ENCODE measurements at places on chromosomes 4 and X.
A peak's percentile ranks its signal among the peaks of the same experiment; 100 is the strongest.

DNA sequence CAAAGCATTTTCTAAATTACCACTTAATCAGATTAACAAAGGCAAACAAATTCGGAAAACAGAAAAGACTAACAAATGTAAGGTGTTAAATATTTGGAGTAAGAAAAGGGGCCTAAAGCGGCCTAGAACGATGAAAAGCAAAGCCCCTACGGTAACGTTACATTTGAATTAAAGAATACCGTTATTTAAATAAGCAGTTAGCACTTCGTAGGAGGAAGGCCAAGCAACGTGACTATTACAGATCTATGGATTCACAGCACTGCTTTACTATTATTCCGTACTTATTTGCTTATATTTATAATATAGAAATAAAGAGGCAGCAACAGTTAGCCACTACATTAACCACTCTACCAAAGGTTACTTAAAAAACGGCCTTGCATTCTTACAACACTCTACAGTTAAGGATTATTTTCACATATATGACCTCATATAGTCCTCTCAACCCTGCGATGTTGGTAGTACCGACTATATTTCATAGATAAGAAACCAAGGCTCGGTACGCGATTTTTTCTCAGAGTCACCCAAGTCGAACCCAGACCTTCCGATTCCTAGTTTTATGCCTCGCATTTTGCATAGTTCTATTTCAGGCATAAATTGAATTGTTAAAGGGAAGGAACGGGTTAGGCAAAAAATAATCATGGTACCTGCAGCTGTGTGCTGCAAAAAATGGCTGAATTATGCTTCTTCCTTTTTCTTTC is 2.9 kb downstream of the KLHL15 start:
- no peak for DNase-seq

GRCh38 chr4:2291705-2292645 is 30.1 kb upstream of the MXD4 start:
- no peak for DNase-seq

DNA sequence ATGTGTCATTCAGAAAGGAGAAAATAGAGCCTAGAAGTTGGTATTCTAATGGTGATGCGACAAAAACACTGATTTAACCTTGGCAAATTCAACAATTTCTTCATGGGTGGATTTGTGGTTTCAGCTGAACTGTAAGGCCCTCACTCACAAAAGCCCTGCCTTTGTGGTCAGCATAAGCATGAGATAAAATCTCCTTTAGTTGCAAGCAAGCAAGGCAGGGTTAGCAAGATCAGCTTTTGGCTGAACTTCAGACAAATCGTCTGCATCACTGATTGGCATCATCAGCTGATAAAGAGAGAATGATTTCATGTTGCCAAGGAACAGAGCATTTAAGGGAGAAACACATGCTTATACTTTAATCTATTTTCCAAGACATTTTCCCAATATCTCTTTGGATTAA is 2582.2 kb downstream of the PCDH7 start:
- DNase-seq, result no peak

- DNase-seq, result no peak
Observed at GRCh38 chrX:39163581-39164126, 362.4 kb downstream of the MID1IP1 start.

DNA sequence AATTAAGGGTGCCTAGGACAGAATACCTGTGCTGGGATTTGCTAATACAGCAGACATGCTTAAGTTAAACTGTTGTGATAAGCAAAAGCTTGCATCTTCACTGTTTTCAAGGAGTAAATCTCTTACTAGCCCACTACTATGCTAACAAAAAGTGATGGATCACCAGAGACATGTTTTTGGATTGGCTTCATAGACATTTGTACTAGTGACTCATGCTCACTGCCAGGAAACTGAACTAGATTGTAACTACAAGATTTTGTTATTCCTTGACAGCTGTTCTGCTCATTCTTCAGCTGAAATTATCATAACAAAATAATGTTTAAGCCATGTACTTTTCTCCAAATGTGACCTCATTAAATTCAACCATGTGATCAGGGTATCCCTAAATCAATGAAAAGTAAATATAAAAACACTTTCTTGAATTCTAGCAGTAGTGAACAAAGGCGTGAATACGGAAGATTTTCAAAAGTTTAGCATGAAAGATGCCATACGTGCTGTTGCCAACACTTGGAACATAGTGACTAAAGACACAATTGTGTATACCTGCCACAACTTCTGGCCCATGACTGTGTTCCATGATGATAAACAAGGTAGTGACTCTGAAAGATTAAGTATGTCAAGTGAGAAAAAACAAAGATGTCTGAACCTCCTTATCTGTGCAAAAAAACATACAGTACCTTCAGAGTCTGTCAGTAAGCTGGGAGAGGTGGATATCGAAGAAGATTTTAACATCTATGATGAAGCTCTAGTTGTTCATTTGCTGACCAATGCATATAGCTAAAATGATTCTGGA is 154.0 kb downstream of the BTC start:
- DNase-seq, result no peak

GRCh38 chr4:132065940-132066495 is 1083.1 kb upstream of the PCDH10 start:
- DNase-seq, result no peak

GRCh38 chrX:74550295-74550802 is 64.1 kb downstream of the RLIM start:
- peak; percentile 85 for DNase-seq

Data from Calu3 (cell line).